HCEC 1CT (cell line): ENCODE measurements at places on chromosomes 16 and 17.

DNA sequence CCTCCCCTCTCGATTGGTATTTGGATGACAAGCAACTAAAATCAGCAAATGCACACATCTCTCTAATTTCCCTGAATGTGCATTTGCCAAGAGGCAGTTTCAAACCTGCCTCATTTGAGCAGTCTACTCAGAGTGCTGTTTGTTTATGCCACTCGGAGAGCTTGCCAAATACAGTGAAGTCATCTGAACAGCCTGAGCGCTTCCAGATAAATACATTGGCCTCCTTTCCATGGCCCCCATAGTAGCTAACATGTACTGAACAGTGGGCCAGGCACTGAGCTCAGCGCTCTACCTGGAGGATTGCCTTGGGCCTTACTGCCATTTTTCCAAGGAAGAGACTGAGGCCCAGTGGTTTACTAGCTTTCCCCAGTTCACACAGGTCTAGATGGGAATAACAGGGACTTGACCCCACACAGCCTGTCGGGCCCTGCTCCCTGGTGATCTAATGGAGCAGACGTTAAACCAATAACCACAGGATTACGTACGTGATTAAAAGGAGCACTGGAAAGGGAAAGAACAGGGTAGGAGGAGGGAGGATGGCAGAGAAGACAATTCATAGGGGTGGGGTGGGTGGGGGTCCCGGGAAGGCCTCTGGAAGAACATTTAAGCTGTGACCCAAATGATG, 18.7 kb upstream of the ANKRD40CL start:
- no peak for DNase-seq

GRCh38 chr16:83046664-83047063, 419.9 kb downstream of the CDH13 start:
- DNase-seq = no peak

- no peak for DNase-seq
Measured at GRCh38 chr17:72684405-72685020, 408.0 kb downstream of the SLC39A11 start.

DNA sequence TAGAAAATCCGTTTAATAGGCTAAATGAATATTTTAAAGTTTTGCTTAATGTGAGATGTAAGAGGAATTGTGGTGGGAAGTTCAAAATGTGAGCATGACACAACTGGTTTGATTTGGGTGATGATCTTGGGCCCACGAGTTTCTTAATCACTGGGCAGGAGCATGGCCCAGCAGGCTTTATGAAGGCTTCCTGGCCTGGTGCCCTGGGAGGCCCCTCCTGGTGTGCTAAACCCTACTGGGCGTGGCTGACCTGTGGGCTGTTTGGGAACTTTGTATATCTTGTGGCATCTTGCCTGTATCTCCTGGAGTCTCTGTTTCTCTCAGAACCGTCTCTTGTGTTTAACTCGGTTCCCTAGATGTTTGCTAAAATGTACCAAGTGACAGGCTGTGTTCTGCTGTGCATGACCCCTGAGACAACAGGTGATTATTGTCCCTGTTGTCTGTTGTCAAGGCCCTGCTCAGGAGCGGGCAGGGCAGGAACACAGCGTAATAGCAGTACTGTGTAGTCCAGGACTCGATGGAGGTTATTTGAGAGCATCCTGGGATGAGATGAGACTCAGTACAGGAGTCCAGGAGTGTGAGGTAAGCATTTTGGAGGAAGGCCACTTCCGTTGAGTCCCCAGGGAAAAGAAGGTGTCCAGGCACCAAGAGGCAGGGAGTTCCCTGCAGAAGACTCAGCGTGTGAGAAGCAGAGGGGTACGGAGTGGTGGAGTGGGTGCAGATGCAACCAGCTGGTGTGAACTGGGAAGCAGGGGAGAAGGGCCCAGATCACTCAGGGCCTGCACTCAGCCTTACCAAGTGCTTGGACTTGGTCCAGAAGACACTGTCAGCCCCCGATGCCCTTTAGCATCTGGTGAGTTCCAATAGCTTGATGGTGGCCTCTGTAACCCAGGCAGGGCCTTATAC, 48.5 kb downstream of the B9D1 start:
- peak; percentile 18 for DNase-seq

GRCh38 chr17:5249615-5250014, 15.0 kb upstream of the SCIMP start:
- peak; percentile 71 for DNase-seq

GRCh38 chr17:34252095-34252443, 3.0 kb upstream of the CCL2 start:
- peak; percentile 78 for DNase-seq

DNA sequence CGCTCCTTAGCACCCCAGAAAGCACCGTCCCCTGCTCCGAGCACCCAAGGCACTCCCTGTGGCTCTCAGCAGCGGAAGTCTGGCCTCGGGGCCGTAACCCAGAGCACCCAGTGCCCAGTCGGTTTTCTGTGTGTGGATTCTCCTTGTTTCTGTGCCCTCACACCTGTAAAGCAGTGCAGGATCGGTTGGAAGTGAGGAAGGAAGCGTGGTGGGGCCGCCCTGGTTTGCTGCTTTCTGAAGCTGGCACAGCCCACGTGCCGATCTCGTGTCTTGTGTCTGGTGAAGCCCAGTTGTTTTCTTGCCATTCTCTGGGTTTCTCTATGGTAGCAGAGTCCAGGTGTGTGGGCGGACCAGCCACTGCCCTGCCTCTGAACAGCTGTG, 3.7 kb downstream of the ACSF3 start:
- no peak for DNase-seq

DNA sequence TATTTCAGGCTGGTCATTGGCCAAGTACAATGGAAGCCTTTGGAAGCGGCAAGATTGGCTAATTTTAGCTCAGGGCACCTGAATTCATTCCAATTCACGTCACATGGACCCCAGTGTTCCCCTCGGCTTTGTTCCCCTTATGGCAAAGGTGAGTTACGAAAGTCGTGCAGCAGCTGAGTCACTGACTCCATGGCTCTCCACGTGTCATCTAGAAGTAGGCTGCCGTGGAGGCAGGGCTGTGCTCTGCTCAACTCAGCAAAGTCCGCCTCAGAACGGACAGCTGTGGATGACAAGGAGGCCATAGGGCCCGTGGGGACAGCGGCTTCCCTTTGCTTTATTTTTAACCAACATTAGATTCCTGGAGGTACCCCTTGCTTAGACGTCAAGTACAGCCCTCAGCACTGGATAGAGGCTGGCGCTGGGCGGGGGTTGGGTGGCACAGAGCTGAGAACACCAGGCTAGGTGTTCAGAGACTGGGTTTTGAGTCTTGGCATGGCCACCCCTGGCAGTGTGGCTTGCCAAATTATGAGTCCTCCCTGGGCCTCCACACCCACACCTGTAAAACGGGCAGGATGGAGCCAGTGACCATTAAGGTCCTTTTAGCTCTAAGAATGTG, 23.6 kb downstream of the ADAD2 start:
- DNase-seq = no peak

DNA sequence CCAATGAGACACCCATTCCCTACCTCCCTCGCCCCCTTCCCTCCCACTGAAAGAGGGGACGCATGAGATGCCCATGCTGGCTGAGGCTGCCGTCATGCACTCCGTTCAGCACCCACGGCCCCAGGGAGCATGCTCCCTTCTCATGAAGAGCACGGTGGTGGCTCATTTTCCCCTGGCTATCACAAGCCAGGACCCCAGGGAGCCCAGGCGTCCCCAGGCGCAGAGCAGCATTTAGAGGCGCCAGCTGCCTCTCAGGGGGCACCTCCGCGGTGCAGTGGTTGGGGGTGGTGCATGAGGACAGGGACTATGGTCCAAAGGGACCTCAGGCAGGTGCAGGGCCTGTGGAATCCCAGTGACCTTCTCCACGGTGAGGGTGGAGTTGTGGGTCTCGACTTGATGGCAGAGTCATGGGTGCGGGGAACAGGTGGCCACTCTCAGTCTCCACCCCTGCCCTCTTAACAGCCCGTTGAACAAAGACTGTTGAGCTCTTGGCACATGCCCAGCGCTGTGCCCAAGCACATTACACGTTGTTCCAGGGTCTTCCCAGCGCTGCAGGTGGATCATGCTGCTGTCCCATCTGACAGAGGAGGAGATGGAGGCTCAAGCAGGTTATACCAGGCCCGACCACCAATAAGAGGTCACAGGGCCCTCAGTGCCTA, 13.6 kb downstream of the KIF19 start:
- DNase-seq = no peak

GRCh38 chr16:2895813-2896212, 12.8 kb downstream of the FLYWCH2 start:
- DNase-seq = peak; percentile 25

DNA sequence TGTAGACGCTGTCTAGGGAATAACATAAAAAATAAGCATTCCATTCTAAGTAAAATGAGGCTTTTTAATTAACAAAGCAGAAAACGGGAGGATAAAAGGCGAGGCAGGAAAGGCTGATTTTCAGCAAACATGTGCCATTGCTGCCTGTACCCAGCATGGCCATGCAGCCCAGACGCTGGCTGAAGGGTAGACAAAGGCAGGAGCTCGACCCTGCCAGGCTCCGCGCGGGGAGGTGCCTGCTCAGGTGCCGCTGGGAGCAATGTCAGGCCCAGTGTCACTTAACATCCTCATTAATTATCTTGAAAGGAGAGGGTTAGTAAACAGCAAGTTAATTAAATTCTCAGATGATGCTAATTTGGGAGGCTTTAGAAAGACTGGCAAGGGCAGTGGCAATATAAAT, 136.0 kb downstream of the ZFHX3 start:
- no peak for DNase-seq

- DNase-seq = no peak
Measured at GRCh38 chr17:39151150-39151942, at the start of gene PLXDC1. PLXDC1 (minus strand) TSS chr17:39151637; CDS start chr17:39151437, 200 bp downstream.

GRCh38 chr17:78384479-78385175, 6.2 kb downstream of the PGS1 start:
- DNase-seq = no peak

DNA sequence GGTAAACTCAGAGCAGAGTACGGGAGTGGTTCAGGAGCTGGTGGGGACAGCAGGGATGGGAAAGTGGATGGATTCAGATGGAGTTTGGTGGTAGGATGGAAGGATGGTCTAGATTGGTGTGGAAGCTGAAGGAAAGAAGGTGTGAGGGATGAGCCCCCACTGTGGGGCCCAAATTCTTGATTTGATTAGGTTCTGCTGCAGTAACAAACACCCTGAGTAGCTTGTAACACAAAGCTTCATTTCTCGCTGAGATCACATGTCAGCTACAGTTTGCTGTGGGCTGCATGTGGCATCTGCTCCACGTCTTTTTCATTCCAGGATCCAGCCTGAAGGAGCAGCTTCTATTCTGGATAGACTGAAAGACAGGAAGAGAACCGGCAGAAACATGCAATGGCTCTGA, 143.8 kb downstream of the IRX3 start:
- no peak for DNase-seq

DNA sequence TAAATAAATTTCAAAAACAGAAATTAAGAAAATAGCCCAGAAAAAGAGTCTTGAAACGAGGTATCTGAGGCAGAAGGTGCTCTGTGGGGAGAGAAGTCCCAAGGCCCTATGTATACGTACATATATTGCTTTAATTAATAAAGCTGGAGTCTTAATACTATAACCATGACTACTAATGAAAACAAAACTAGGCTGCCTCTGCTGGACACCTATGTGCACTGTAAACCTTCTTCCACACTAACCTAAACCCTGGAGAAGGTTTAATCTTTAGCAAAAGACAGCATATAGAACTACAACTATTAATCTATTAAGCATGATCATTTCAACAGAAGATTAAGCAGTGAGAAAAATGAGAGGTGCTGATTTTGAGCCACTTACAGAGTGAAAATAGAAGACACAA, 153.9 kb upstream of the C17orf78 start:
- DNase-seq = no peak

GRCh38 chr17:28860363-28860808, 5.6 kb downstream of the ERAL1 start:
- DNase-seq = no peak

- DNase-seq = peak; percentile 51
Measured at GRCh38 chr16:19843371-19843770, 41.3 kb downstream of the GPRC5B start.

- peak; percentile 78 for DNase-seq
Measured at GRCh38 chr17:30244853-30245385, 9.4 kb upstream of the SLC6A4 start.

GRCh38 chr17:1767358-1767757, 5.5 kb downstream of the SERPINF1 start:
- DNase-seq = no peak

DNA sequence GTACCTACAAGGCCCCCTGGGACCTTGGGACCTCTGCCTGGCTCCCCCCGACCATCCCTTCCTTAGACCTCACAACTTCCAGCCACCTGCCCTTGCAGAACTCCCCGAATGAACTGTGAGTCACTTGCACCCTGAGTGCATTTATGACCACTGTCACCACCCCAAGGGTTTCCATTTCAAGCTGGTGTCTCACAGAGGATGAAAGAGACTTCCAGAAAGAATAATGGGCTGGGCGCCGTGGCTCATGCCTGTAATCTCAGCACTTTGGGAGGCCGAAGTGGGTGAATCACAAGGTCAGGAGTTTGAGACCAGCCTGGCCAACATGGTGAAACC, 124.5 kb upstream of the CIBAR2 start:
- DNase-seq = peak; percentile 27
